ENCODE measurements at places on chromosomes 1 and 21.

- peak; percentile 79 for DNase-seq
Measured at GRCh38 chr1:205528887-205529825, 24.7 kb downstream of the CDK18 start.

DNA sequence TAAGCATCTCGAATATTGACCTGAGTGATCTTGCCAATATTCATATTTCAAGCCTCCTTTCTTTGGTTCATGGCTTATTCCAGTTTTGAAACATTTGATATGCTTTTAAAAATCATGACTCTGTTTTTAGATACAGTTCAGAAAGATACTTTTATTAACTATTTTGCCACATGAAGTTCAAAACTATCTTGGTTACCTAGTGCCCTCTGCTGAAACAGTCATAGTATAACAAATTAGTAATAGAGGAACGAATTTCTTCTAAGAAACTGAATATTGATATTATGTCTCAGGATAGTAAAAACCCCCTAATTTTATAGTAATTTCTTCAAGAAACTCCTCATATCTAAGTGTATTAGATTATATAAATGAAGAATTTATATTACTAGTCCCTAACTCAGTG is 52.6 kb upstream of the RC3H1 start:
- DNase-seq, result peak; percentile 6

DNA sequence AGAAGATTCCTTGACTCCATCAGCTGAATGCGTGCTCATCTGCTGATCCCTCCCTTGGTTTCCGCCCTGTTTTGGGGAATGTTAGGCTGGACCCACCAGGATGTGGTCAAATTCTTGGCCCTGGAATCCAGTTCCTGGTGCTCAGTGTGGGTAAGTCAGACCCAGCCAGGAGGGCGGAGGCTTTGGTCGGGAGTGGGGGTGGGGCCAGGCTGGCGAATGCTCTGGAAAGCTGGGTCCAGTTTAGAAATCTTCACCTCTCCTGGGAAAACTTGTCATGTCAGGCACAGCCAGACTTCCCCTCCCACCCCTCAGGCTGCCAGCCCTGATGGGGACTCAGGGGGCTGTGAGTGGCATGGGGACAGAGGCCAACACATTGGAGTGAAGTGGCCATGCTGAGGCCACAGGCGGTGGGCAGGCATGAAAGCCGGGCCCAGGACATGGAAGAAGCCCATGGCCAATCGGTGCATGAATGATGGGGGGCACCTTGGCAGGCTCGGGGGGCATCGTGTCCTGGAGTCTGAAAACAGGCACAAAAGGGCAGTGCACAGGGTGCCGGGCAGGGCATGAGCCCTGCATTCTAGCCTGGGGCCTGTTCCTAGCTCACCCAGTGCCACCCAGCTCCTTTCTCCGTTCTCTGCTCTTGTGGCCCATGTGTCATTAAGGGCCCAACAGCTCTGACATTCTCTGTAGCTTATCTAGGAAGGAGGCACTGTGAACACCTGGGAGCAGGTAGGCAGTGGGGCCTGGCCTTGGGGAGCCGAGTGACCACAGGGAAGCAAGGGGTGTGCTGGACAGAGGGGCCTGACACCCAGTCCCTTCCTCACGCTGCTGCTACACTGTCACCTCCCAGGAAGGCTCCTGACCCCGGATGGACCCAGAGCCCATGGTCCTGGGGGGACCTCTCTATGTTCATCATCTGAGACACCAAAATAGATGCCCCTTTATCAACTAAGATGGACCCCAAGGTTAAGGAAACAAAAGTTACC is 14.6 kb upstream of the PADI1 start:
- DNase-seq, result no peak

- no peak for DNase-seq
Measured at GRCh38 chr1:1204425-1204920, 1.9 kb downstream of the TNFRSF18 start.

DNA sequence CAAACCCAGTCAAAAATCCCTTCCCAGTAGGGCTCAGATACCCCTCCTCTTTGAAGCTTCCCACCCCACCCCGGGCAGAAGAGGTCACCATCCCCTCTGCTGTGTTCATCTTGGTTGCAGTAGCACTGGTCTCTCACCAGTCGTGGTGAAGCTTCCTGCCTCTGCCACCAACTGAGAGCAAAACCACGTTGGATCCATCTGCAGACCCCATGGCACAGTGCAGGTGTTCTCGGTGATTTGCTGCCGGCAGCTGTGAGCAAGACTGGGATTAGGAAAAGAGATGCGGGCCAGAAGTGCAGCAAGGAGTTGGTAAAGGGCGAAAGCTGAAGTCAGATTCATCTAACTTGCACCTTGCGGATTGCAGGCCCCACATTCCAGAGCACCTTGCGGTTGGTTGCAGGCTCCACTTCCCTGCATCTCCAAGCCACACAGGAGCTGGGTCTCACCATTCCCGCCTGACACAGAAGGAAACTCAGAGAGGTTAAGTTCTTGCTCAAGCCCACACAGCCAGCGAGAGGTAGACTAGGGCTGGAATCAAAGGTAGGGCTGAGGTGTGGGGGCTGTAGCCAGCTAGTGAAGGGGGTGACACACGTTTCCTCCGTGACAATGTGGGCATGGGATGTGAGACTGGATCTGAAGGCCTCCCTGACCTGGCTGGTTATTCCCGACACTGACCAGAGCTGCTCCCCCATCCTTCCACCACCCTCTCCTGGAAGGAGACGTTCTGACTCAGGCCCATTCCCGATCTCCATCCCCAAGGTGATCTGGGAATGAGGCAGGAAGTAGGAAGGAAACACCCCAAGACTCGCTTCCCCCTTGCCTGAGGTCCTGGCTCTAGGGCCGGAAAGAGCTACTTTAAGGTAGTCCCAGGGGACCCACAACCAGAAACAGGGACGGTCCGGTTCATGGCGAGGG is 3.3 kb upstream of the FAM110D start:
- no peak for DNase-seq

- DNase-seq, result no peak
Measured at GRCh38 chr21:25461725-25462124, 145.6 kb downstream of the MRPL39 start.
